ENCODE measurements at places on chromosomes 11 and 22.

- no peak for DNase-seq
Measured at GRCh38 chr22:46942799-46943785, 180.6 kb downstream of the TBC1D22A start.

GRCh38 chr22:25896098-25896497, 154.1 kb downstream of the MYO18B start:
- no peak for DNase-seq

- DNase-seq: no peak
Measured at GRCh38 chr11:84398017-84398626, 1112.0 kb upstream of the CCDC90B start.

GRCh38 chr22:20127869-20128618, 3.6 kb upstream of the ZDHHC8 start:
- no peak for DNase-seq

DNA sequence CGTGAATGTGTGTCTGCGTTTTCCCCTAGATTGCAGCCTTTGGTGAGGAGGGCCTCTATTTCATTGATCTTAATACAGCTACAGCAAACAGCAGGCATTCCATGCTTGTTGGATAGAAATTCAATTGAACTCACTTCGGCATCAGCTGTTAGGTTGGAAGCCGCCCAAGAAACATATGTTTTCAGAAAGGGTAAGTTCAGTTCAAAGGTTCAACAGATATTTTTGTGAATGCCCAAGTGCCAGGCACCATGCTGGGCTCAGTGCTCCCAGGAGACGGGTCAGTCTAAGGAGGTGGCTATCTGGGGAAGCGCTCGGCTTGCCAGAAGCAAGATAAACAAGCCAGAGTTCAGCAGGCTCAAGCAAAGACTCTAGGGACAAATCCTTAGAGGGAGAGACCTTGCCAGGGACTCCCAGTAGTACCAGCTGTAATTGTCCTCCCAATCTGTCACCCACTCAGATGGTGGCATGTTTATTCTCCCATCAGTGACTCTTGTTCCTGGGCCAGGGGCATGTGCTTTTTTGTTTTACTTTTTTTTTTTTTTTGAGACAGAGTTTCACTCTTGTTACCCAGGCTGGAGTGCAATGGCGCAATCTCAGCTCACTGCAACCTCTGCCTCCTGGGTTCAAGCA, 64.5 kb upstream of the LARGE1 start:
- DNase-seq: no peak

Data from dorsolateral prefrontal cortex (tissue), 122 donors.